ENCODE measurements at places on chromosomes 4 and X. TPM values are rescaled to one million over a fixed set of nuclear protein-coding genes. Genes with fewer than 3 reads are reported as not detected.

DNA sequence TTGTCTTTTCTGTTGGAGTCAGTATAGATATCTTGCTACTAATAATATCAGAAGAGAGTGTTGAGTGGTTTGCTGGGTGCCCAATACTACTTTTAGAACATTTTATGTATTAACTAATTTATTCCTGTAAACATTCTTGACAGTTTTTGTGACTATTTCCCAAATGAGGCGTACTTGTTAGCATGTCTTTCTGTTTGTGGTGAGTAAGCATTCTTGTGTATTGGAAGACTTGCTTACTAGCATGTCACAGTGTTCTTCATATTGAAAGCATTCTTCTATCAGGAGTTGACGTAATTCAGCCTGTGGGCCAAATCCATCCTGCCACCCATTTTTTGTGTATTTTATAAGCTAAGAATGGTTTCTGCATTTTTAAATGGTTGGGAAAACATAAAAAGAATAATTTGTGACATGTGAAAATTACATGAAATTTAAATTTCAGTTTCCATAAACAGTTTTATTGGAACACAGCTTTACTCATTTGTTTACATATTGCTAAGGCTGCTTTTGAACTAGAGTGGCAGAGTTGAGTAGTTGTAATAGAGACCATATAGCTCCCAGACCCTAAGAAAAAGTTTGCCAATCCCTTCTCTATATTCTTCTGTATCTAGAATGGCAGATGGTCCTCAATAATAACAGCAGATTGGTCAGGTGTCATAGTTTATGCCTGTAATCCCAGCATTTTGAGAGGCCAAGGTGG is 20.4 kb downstream of the REPS2 start:
- DNase-seq = peak; percentile 49

DNA sequence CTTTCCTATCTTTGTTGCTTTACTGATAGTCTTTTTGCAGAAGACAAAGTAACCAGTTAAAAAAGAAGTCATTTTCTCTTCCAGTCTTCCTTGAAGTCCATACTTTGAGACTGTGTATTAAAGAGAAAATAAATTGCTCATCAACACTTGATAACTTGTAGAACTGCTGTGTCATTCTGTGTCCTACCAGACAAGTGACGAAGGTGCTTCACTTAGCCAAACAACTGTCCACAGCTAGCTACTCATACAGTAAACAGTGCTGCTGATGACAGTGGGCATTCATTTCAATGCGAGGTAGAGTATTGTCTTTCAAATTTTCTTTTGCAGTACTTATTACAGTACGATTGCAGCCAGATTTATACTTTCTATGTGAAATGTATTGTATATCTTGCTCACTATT is 11.5 kb downstream of the COL25A1 start:
- DNase-seq = no peak

Gene TCP11X2
- total RNA-seq = not detected

Gene FGF16
- 0.49 TPM for total RNA-seq

Measured in skin of body (tissue), 3 donors.